ENCODE measurements at places on chromosomes 12 and 14.

GRCh38 chr14:77241955-77242354 lies 29.1 kb downstream of the NGB start:
- no peak for DNase-seq

DNA sequence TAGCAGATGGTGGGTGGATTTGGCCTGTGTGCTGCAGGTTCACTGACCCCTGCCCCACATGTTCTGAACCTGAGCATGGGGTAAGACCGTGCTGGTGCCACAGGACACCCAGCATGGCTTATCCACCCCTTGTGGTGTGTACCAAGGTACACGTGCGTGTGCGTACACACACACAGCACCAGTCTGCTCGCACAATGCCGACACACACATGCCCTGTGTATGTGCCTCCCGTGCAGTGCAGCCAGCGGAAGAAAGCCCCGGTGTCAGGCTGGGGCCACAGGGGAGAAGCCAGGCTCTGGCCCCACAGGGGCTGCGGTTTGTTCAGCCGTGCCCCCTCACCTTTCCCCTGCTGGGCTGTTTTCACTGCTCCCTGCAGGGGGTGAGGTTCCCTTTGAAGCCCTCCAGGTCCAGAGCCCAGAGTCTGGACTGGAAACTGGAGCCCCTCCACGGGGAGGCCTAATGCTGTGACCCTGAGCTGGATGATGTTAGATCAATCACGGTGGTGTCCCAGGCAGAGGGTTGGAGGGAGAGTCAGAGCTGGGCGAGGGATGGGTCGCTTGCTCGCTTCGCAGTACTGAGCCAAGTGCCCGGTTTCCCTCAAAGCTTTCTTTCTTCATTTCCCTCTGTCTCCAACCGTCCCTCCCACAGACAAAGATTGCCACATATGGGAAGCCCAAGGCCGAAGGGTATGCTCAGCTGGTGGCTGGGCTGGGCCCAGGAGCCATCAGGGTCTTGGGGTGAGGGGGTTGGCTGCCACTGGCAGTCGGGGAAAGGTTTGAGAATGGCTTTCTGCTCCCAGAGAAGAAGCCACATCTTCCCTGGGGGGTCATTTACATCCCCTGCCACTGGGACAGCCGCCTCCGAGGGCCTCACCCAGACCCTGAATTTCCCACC lies 6.2 kb downstream of the DTX1 start:
- no peak for DNase-seq

GRCh38 chr12:45435945-45436710 lies 220.2 kb downstream of the ANO6 start:
- no peak for DNase-seq

- DNase-seq = no peak
Observed at GRCh38 chr12:47991106-47992061, 12.9 kb downstream of the COL2A1 start.

DNA sequence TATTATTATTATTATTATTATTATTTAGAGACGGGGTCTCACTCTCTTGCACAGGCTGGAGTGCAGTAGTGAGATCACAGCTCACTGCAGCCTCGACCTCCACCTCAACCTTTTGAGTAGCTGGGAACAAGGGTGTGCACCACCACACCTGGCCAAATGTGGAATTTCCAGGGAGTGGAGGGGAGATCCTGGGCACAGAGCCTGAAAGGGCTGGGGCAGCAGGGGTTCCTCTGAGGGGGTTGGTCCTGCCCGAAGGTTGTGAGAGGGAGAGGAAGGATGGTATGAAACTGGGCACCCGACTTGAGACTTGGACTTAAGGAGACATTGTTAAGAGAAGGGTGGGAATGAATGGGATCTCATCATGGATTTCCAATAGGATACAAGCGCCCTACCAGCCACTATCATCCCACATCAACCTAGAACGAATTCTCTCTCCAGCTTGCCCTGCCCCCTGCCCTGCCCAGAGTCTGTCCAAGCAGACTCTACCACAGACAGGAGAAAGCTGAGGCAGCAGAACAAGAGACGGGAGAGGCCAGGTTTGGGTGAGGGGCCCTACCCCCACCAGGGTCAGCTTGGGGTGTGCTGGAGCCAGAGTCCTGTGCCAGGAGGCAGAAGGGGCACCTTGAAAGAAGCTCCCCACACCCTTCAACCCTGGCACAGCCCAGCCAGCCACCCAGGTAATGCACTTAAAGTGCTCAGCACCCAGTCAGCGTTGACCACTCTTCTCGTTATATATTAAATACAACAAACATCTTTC lies 2.4 kb upstream of the DYNC1H1 start:
- DNase-seq = no peak

Measured in activated CD4-positive, alpha-beta T cell treated with anti-CD3 and anti-CD28 coated beads, Interleukin-2, Interleukin-4, amounts not matched to agents 100 ng/mL and 50 ng/mL, durations not matched to agents 16 hours and 8 hours (primary cell).